ENCODE measurements at places on chromosomes 4 and X. TPM values are rescaled to one million over a fixed set of nuclear protein-coding genes. Genes with fewer than 3 reads are reported as not detected.

- DNase-seq = peak; percentile 71
Measured at GRCh38 chr4:123478859-123479345, 82.3 kb downstream of the SPRY1 start.

MAGEA12 gene
- not detected for total RNA-seq

DNA sequence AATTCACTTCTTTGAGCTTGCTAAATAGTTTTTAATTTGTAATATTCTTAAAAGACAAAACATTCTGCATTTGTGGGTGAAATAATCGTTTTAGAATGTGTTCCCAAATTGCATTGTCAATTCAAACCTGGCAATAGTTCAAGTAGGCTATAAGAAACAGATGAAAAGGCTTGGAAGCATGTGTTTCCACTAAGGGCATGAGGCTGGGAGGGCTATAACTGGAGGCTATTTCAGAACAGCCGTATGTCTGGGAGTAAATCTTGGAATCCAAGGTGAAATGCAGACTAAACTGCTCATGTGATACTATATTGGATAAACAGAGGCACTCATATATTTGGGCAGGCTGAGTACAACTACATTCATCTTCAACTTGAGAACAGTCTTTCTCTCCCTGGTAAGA, 117.4 kb upstream of the GRPR start:
- DNase-seq = no peak

GAGE12D gene
- total RNA-seq = not detected

DNASE1L1 gene
- 20.7 TPM for total RNA-seq
